Heart right ventricle (tissue), 16 donors: ENCODE measurements at places on chromosomes 5 and 9.

DNA sequence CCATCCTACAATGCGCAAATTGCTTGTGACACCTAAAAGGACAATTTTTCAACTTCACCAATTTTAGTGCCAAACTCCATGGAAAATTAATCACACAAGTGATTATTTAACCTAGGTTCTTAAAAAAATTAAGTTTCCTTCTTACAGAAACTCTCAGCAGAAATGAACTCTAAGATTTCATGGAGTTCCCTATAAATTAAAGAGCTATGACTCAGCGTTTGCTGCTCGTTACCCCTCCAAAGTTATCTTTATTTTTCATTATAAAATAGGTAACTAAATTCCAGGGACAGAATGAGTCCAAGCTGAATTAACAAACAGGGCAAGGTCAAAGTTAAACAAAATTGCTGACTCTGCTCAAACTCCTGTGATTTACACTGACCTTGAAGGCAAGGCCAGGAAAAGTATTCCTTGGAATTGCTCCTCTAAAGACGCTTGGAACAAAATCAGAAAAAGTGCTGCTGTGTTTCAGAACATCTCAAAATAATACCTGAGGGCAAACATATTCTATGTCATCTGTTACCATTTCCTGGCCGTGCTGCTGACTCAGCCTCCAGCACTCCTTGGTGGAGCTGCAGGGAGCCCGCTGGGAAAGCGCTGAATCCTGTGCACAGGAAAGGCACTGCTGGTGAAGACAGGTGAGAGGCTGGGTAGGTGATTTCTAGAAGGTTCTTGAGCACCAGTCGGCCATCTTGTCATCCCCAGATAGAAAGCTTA, 2.5 kb upstream of the CMBL start:
- no peak for DNase-seq
- H3K4me3 ChIP-seq, result no peak overlapping the region
- peaks cover 10% of the 10 kb centered on the region for H3K27me3 ChIP-seq
- no peaks in the 10 kb centered on the region for H3K36me3 ChIP-seq

DNA sequence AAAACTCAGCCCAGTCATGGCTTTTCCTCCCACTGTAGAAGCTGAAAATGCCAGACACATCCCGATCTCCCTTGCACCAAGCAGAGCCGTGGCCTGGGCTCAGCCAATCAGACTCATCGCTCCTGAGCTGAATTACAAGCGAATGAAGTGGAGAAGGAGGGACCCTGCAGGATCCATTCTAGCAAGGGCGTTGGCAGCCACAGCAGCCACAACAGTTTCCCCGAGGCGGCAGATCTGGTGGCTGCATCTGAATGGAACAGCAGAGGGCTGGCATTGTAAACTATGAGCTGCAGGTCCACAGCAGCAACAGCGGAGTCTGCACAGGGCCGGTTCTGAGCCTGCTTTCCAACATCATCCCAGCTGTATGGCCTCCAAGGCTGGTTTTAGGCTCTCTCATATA, 23.8 kb downstream of the ALG2 start:
- H3K4me1 ChIP-seq, result no peaks in the 10 kb centered on the region
- H3K36me3 ChIP-seq, result no peaks in the 10 kb centered on the region
- no peak overlapping the region for H3K27ac ChIP-seq
- H3K4me3 ChIP-seq, result no peak overlapping the region
- no peak for DNase-seq

GRCh38 chr5:141821430-141821925, 56.7 kb downstream of the PCDH1 start:
- H3K27me3 ChIP-seq, result peaks cover 5% of the 10 kb centered on the region
- no peak overlapping the region for H3K4me3 ChIP-seq
- H3K4me1 ChIP-seq, result peaks cover 23% of the 10 kb centered on the region
- DNase-seq, result no peak
- no peaks in the 10 kb centered on the region for H3K36me3 ChIP-seq
- peak overlapping the region; percentile 64 for H3K27ac ChIP-seq

GRCh38 chr9:99726758-99727157, 94.9 kb upstream of the NR4A3 start:
- H3K27me3 ChIP-seq, result no peaks in the 10 kb centered on the region
- H3K36me3 ChIP-seq, result no peaks in the 10 kb centered on the region
- no peak for DNase-seq
- no peak overlapping the region for H3K4me3 ChIP-seq
- peaks cover 5% of the 10 kb centered on the region for H3K4me1 ChIP-seq
- no peak overlapping the region for H3K27ac ChIP-seq

GRCh38 chr5:106127985-106128384, 1542.8 kb downstream of the EFNA5 start:
- H3K27me3 ChIP-seq, result no peaks in the 10 kb centered on the region
- H3K36me3 ChIP-seq, result no peaks in the 10 kb centered on the region
- H3K4me3 ChIP-seq, result no peak overlapping the region
- no peaks in the 10 kb centered on the region for H3K4me1 ChIP-seq
- no peak for DNase-seq
- no peak overlapping the region for H3K27ac ChIP-seq

DNA sequence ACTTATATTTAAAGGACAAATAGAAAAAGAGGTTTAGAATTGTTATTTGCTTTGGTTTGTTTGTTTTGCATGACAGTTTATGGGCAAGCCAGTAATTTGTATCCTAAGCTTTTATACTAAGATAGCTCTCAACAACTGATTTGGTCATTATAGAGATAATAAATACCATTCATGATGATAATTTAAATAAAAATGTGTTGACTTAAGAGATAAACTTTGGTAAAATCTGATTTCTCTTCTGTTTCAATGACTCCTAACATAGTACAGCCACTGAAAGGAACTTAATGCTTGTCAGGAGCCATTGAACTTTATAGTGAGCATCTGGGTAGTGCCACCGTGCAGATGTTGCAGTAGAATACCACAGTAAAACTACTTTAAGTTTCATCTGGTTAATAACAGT, 160.7 kb upstream of the ACOT12 start:
- peaks cover 19% of the 10 kb centered on the region for H3K4me1 ChIP-seq
- no peak for DNase-seq
- no peaks in the 10 kb centered on the region for H3K27me3 ChIP-seq
- H3K27ac ChIP-seq, result no peak overlapping the region

DNA sequence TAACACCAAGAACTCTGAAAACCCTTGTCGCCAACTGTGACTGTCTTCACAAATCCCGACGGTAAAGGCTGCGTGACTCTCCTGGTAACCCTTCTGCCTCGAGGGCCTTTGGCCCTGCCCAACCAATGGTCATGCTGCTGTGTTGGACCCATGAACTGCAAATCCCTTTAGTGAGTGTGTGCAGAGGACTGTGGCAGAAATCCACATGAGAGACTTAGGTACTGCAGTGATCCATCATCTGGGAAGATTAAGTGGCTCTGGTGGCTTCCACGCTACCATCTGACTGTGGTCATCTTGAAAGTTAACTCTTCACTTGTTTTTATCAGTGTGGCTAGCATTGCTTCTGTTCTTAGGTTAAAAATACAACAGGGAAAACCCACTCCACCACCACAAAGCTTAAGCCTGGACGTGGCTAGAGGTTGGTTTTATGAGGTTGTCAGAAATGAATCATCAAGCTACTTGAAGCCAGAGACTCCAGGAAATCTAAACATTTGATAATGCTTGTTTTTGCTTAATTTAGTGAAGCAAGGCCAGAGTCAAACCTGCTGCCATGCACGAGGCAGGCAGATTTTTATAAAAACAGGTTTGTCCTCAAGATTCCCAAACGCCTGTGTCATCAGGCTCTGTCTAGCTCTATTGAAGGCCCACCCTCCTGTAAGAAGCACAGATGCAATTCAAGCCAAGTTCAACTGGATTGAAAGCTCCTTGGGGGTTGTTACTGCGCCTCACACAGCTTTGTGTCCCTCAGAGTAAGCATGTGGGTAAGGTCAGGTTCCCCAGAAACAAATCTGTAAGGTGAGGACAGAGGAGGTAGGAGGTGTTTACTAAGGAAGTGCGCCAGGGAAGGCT, 52.7 kb upstream of the ERCC6L2 start:
- H3K27me3 ChIP-seq, result no peaks in the 10 kb centered on the region
- no peak for DNase-seq
- H3K4me1 ChIP-seq, result no peaks in the 10 kb centered on the region
- H3K36me3 ChIP-seq, result no peaks in the 10 kb centered on the region
- H3K4me3 ChIP-seq, result no peak overlapping the region
- H3K27ac ChIP-seq, result no peak overlapping the region

DNA sequence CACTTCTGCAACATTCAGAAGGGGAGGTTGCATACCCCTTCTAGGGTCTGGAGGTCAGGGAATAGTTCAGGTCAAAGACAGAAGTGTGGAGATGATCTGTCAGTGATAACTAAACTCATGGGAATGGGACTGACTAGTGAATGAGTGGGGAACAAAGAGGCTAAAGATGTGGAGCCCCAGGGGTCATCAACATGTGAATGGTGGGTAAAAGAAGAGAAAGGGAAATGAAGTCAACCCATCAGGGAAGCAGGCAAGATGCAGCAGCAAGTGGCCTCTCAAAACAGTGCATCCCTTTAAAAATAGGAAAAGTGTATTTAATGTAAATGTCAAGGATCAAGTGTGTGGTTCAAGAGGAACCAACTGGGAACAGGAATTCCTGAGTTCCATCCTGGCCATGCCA, 69.9 kb downstream of the PLPPR1 start:
- no peaks in the 10 kb centered on the region for H3K36me3 ChIP-seq
- H3K4me3 ChIP-seq, result no peak overlapping the region
- no peaks in the 10 kb centered on the region for H3K4me1 ChIP-seq
- H3K27ac ChIP-seq, result no peak overlapping the region
- no peaks in the 10 kb centered on the region for H3K27me3 ChIP-seq

- no peak overlapping the region for H3K27ac ChIP-seq
- H3K36me3 ChIP-seq, result no peaks in the 10 kb centered on the region
- H3K4me3 ChIP-seq, result no peak overlapping the region
Measured at GRCh38 chr5:139105621-139106071, 92.5 kb downstream of the SIL1 start.

DNA sequence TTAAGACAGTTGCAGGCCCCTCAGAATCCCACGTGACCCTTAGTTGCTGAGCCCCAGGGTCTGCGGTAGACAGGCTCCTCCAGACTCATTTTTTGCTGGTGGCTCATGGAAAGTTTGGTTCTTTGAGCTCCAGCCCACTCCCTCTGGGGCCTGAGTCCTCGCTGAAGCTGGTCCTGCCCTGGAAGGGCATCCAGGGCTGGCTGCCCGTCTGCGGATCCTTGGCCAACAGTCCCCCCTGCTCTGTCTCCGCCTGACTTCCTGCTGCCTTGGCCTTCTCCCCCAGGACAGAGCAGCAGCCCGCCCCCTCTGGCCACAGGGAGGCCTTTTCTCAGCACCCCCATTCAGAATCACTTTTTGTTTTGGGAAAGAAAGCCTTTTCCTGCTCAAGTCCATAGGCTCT, 24.4 kb downstream of the SLC6A7 start:
- H3K4me1 ChIP-seq, result peaks cover 50% of the 10 kb centered on the region
- H3K4me3 ChIP-seq, result no peak overlapping the region
- H3K27ac ChIP-seq, result no peak overlapping the region

DNA sequence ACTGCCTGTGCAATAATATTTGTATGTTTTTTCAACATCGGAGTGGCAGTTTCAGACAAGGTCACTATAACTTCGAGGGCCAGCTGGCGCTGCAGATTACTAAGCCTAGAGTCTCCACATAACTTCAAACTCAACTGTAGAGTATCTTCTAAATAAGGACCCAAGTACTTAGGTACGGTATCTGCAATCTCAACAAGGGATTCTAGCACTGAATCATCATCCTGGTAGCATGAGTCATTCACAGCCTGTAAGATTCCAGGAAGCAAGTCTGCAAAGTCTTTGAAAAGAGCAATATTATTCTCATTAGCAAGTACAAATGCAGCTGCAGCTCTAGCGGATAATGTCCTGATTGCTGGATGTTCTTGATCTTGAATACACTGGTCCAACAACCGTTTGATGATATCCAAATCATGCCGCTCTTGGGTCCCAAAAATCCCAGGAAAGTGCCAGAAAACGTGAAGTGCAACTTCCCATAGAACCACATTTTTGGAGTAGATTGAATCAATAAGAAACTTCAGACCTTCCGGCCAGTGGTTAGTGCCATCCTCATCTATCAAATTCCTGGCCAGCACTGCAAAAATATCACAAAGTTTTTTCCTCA, 654 bp downstream of the RANBP6 start:
- no peaks in the 10 kb centered on the region for H3K27me3 ChIP-seq
- H3K27ac ChIP-seq, result peak overlapping the region; percentile 87
- peaks cover 31% of the 10 kb centered on the region for H3K4me1 ChIP-seq
- peak overlapping the region; percentile 77 for H3K4me3 ChIP-seq
- H3K36me3 ChIP-seq, result peaks cover 34% of the 10 kb centered on the region
